ENCODE measurements at places on chromosomes 6 and 20.

DNA sequence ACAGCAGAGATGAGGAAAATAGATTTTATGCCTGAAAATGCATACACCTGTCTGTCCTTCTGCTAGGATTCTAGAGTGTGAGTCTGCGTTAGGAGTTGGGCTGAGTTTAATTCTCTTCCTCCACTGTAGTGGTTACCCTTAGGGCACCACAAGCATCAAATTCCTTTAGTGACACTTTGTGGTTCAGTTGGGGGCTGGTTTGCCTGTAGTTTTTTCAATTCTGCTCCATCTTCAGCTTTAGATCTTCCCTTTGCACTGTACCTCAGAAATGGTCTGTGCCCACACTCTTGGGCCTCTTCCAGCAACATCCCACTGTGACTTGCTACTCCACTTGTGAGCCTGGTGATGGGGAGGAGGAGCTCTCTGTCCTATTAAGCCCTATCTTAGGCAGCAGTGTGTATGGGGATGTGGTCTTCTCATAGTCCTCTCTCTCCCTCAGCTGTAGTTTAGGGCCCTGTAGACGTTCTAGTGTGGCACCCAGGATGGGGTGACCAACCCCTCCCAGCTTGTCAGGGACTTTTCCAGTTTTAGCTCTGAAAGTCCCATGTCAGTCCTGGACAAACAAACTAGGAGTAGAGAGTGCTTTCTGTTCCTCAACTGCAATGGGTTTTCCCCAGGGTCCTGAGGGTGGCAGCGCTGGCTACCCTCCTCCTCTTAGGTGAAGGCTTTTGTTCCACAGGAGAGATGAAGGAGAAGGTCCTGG is 19.7 kb upstream of the OGFRL1 start:
- no peak for DNase-seq

GRCh38 chr6:19578481-19578880 is 258.7 kb upstream of the ID4 start:
- no peak for DNase-seq

- no peak for DNase-seq
Observed at GRCh38 chr6:19327241-19327640, 509.9 kb upstream of the ID4 start.

- no peak for DNase-seq
Observed at GRCh38 chr6:34084591-34085290, 61.1 kb downstream of the GRM4 start.

DNA sequence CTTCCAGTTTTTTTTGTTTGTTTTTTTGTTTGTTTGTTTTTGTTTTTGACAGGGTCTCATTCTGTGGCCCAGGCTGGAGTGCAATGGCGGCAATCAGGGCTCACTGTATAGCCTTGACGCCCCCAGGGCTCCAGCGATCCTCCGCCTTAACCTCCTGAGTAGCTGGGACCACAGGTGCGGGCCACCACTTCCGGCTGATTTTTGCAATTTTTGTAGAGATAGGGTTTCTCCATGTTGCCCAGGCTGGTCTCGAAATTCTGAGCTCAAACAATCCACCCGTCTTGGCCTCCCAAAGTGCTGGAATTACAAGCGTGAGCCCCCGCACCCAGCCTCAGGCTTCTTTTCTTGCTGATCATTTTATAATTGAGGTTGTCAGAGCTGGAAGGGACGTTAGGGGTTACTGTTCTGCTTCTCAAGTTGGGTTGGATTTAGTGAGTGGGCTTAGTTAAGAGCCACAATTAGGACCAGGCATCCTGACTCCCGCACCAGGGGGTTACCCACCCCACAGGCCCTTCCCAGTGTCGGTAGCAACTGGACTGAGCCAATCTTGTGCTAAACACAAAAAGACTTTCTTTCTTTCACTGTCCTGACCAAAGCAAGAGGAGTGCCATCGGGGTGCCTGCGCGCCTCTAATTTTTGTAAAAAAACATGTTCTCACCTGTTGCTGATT is 13.1 kb upstream of the ZSCAN9 start:
- DNase-seq, result no peak

- no peak for DNase-seq
Observed at GRCh38 chr20:47914792-47915191, 129.5 kb upstream of the SULF2 start.

DNA sequence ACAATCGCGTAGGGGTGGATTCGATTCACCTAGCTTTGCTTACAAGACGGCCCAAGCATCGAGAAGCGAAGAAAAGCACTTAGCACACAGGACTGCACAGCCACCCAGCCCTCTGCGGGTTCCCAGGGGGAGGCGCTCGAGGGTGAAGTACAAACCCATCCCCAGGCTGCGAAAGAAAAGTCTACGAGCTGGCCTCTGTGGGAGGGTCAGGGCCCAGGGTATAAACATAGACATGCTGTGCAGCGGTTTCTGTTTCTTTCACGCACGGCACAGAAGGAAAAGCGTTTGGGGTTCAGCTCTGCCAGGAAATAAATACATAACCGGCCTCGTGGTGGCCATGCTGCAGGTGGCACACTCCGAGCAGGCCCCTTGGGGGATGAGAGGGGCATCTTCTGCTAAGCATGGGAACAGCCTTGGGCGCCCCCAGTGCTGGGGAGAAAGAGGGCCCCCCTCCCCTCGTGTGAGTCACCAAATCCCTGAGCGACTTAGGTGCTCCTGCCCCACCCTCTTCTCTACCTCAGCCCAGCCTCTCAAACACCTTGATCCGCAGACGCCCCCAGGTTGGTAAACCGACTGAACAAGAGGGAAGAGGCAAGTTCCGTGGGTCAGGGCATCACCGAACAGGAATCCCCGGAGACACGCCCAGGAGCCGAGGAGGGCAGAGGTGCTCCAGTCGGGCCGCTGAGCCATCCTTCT is 91.6 kb upstream of the RIPOR2 start:
- no peak for DNase-seq

All from midbrain (tissue), 1 donor.